ENCODE measurements at places on chromosomes 6 and 20.
A peak's percentile ranks its signal among the peaks of the same experiment; 100 is the strongest.

DNA sequence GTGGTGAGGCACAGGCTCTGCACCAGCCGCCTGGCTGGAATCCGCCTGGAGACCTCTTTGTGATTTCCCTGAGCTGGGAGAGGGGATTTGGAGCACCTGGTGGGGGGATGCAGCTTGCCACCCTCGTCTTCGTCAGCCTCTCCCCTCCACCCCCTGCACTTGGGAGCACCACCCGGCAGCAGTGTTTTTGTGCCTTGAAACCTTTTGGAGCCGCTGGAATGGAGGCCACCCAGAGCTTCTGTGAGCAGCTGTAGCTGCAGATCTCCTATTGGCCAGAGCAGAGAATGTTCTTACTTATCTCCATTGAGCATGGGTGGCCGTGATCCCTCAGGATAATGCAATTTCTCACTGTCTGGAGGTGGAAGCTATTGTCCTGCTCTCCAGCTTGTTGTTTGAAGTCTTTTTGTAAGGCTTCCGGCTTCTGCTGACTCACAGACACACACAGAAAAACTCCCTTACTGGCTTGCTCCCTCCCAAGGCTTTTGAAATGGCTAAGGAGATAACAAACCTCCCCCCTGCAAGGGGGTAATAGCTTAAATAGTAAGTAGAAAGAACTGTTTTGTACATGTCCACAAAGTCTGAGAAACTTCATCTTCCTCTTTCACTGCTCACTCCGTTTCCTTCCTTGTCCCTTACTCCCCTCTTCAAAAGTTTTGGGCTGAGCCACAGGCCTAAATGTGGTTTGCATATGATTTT lies 271.2 kb downstream of the PRL start:
- DNase-seq: peak; percentile 85

GRCh38 chr20:52824494-52825216 lies 147.5 kb upstream of the TSHZ2 start:
- DNase-seq: no peak

DNA sequence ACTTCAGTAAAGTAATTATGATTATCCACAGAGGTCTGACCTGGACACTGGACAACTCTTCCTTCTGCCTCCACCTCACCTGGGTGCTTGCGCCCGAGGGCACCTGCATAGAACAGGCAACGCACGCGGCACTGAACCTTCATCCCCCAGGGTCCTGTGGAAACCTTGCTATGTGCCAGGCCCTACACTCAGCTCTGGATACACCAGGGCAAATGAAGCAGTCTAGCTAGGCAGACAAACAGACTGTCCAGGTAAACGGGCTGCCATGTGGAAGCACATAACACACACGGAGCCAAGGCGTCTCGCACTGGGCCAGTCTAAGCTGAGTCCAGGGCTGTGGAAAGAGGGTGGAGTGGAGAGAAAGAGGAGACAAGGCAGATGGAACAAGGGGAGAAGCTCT lies 109.3 kb upstream of the AFDN start:
- DNase-seq: no peak

DNA sequence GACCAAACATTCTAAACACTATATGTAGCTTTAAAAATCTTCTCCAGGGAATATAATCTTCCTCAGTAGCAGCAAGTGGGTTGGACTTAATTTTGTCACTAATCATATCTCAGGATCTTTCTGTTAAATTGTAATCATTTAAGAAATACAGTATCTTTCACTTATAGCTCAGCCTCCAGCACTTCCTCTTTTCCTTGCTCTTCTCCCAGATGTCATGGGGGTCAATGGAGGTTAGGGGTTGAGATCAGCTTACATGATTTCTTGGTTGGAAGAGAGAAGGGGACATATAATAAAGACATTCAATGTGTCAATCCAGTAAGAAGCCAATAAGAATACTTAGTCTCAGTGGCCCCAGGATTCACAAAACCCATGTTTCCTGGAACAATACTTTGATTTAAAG lies 15.7 kb upstream of the REPS1 start:
- DNase-seq: no peak

- DNase-seq: peak; percentile 74
These were observed 2.7 kb upstream of the MEI4 start for GRCh38 chr6:77650098-77650663.

GRCh38 chr6:17730078-17730704 lies 23.5 kb upstream of the NUP153 start:
- DNase-seq: no peak

DNA sequence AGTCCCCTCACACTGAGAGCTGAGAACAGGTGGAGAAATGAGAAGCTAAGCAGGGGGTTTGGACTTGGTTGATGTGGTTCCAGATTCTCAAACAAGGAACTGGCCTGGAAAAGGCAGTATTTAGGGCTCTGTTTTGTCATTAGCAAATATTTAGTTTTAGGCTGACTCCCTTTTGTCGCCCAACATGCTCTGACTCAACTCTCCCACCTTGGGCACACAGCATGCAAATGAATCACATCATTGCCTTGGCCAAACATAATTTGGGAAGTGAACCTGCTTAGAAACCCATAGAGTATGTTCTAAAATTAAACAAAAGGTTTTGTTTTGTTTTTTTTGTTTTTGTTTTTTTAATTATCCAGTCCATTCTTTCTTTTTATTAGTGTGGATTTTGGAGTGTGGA lies 9.5 kb upstream of the UQCC2 start:
- no peak for DNase-seq

GRCh38 chr6:112037783-112038216 lies 16.1 kb upstream of the CCN6 start:
- no peak for DNase-seq

DNA sequence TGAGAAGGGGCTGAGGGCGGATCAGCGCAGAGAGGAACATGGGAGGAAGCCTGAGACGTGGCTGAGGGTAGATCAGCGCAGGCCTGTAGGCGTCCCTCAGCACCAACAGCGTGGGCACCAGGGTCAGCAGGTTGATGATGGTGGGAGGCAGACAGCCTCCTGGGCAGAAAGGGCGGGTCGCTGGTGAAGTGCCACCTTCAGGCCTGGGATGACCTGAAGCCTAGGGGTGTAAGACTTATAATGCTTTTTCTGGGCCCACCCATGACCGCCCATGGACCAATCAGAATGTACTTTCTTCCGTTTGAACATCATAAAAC lies 462.1 kb downstream of the TBC1D32 start:
- DNase-seq: no peak

GRCh38 chr6:6683969-6684833 lies 95.7 kb downstream of the LY86 start:
- peak; percentile 98 for DNase-seq

DNA sequence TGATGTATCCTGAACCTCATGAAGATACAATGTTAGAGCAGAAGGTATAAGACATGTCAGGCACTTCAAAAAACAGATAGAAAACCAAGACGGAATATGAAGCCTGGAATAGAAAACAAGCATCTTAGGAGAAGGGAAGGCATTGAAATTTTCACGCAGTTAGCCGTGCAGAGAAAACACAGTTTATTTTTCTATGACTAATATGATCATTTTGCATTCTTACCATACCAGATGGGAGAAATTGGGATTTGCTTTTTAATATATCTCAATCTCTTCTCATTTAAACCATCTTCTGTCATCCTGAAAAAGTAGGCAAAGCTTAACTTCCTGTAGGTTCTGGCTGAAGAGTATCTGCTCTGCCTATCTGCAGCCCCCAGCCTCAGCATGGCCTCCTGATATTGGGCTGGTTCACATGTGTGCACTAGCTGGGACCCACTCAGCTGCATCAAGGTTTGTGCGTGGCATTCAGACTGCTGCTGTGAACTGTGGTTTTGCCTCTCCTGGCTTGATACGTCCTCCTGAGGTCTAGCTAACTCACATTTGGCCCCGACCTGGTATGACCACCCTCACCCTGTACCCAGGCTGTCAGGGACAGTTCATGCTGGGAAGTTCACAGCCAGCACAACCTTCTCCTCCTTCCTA lies 392.5 kb upstream of the SASH1 start:
- no peak for DNase-seq

DNA sequence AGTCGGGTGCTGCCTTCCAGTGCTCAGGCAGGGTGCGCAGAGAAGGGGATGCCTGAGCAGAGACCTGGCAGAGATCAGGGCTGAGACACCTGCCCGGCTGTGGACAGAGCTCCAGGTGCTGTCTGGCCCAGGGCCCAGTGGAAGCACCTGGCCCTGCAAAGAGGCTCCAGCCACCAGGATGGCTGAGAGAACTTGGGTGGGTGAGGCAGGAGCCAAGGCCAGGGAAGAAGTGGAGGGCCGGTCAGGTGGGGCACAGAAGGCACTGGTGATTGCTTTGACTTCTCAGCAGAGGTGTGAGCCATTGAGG lies 31.2 kb downstream of the PNLDC1 start:
- DNase-seq: no peak

DNA sequence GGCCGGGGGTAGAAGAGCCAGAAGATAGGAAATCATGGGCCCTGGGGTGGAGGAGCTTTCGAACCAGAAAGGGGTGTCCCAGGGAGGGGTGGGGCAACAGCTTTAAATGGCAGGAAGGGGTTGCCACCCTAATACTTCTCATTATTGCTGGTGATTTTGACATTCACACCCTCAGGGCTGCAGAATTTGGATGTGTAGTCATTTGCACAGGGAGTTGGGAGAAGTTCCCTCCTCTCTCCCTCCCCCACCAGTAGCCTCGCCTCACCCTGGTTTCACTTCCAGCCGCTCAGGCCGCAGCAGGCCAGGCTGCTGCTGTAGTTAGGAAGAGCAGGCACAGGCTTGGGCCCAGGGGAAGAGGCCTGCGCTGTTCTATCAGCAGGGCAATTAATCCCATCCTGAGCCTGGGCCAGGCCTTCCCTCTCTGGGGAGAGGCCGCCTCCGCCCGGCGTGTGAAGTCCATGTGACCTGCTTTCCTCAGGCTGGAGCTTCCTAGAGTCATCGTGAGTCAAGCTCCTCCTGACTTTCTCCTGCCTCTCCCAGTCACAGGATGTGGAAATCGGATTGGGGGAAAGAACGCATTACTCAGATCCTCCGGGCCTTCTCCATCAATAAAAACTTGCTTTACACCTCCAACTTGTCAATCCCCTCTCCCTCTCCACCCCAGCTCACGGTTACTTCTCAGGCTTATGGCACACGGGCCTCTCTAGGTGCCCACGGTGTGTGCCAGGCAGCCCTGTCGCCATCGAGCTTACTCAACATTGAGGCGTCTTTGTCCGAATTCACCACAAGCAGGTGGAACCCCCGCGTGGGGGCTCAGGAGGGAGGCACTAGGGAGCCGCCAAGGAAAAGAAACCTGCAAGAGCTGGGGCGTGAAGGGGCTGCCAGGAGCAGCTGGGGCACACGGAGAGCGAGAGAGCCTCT lies 7.8 kb downstream of the ADTRP start:
- DNase-seq: no peak

DNA sequence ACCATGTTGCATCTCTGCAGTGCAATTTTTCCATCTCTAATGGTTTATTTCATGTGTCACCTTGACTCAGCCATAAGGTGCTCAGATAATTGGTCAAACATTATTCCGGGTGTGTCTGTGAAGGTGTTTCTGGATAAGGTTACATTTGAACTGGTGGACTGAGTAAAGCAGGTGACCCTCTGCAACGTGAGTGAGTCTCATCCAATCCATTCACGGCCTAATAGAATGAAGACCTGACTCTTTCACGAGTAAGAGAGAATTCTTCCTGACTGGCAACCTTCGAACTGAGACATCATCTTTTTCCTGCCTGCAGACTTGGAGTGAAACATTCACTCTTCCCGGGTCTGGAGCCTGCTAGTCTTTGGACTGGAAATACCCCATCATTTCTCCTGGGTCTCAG lies 77.1 kb upstream of the SLC22A23 start:
- DNase-seq: no peak

DNA sequence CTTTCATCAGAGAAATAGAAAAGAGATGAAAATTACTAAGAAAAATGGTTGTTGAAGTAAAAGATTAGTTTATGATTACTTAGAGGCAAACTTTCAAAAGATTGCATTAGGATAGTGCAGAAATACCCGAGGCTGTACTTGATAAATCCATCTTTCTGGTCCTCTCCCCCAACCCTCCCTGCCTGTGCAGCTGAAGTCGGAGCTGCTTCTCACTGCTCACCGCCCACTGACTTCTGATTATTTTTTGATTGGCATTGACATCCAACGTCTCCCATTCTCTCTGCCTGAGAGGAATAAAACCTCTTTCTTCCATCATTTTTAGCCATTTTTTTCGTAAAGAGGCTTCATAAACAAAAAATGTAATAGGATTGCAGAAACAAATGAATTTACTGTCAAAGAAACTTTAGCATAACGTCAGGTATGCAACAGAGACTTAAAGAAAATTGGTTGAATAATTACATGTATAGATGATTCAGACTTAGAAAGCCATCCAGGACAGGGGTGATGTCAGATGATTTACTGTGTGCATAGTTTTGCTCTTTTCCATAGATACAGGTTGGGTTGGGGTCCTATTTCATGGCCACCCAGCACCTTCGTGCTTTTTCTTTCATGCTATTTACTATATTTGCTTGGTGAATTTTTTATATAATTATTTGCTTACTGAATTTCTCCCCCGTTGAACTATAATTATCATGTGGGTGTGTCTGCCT lies 53.6 kb upstream of the EDN3 start:
- no peak for DNase-seq

- no peak for DNase-seq
These were observed 560.4 kb upstream of the JAG1 start for GRCh38 chr20:11234181-11234580.

DNA sequence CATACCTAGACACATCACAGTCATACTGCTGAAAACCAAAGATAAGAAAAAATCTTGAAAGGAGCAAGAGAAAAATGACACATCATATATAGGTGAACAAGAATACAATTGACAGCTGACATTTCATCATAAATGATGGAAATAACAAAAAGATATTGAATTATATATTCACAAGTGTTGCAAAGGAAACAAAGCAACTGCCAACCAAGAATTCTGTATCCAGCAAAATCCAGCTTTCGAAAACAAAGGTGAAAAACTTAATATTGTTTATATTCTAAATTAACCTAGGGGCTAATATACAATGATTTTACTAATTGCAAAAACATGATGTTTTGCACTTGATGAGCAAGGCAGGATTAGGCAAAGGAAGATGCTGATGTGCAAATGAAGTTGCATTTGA lies 84.3 kb downstream of the MOXD1 start:
- no peak for DNase-seq

Measured in hematopoietic multipotent progenitor cell treated with erythropoietin and hydrocortisone succinate and interleukin-3 and kit ligand, for 6 days (in vitro differentiated cells).